ENCODE measurements at places on chromosomes 13 and 19.

- DNase-seq: no peak
Measured at GRCh38 chr19:17719730-17720400, 585 bp downstream of the MAP1S start.

DNA sequence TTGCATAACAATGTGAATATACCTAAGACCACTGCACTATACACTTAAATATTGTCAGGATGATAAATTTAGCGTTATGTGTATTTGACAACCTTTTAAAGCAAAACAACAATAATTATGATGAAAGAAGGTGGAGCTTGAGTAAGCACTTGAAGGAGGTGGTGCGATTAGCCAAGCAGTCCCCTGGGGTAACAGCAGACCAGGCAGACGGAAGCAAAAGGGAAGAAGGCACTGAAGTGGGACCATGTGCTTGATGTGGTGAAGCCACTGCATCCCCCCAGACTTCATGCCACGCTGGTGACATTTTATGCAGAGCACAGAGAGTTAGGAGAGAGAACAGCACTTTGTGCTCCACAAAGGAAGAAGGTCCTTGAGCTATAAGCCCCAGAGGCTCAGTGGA lies 58.3 kb upstream of the ZNF507 start:
- no peak for DNase-seq

GRCh38 chr13:48210178-48210577 lies 22.8 kb upstream of the ITM2B start:
- peak; percentile 28 for DNase-seq

GRCh38 chr19:51292971-51293370 lies 18.5 kb upstream of the IGLON5 start:
- no peak for DNase-seq

DNA sequence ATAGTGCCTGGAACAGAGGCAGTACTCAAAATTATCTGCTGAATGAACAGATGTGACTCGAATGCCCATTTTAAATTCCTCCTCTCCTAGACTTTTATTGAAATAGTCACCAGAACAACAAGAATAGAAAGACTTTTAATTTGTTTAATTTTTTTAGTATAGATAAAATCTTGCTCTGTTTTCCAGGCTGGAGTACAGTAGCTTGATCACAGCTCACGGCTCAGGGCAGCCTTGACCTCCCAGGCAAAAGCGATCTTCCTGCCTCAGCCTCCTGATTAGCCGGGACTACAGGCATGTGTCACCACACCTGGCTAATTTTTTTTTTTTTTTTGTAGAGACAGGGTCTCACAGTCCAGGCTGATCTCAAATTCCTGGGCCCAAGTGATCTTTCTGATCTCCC lies 120.9 kb upstream of the FREM2 start:
- DNase-seq: no peak

DNA sequence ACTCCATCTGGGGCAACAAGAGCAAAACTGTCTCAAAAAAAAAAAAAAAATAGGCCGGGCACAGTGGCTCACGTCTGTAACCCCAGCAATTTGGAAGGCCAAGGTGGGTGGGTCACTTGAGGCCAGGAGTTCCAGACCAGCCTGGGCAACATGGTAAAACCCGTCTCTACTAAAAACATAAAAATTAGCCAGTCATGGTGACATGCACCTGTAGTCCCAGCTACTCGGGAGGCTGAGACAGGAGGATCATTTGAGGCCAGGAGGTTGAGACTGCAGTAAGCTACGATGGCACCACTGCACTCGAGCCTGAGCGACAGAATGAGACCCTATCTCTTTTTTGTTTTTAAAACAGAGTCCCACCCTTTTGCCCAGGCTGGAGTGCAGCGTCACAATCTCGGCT lies 3.9 kb downstream of the IQCN start:
- no peak for DNase-seq

- DNase-seq: peak; percentile 19
Measured at GRCh38 chr13:73898276-73898675, 235.9 kb downstream of the KLF12 start.

DNA sequence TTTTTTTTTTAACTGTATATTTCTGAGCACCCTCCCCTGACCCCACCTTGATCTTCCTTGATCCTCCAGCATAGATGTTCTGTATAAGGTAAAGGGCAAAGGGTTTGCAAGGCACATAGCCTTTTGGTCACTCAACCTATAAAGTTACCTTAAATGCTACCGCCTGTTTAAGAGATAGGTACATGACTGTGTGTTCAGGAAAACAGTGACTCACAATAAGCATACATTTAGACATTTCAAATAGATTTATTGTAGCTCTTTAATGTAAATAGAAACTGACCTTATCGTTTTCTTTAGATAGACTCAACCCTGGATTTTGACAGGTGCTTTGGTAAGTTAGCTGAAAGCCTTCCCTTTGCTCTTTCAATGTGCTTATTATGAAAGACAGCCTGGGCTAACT lies 15.2 kb upstream of the SLC10A2 start:
- no peak for DNase-seq

DNA sequence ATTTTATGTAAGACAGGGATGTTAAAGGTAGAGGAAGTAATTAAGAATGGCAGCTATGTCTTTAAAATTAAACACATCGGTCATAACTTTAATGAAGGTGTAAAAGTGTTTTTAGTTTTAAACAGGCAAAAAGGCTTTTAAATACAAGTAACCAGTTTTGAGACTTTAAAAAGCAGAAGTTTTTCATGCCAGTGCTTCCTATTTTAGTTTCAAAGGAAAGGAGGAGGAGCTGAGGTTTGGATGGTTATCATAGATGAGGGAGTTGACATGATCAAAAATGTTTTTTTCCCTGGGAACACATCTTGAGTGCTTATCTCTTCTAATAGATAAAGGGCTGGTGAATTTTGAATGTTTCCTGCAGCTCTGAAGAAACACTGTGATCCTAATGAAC lies 42.9 kb downstream of the LRCH1 start:
- no peak for DNase-seq

GRCh38 chr19:31085125-31085524 lies 264.1 kb downstream of the TSHZ3 start:
- no peak for DNase-seq

DNA sequence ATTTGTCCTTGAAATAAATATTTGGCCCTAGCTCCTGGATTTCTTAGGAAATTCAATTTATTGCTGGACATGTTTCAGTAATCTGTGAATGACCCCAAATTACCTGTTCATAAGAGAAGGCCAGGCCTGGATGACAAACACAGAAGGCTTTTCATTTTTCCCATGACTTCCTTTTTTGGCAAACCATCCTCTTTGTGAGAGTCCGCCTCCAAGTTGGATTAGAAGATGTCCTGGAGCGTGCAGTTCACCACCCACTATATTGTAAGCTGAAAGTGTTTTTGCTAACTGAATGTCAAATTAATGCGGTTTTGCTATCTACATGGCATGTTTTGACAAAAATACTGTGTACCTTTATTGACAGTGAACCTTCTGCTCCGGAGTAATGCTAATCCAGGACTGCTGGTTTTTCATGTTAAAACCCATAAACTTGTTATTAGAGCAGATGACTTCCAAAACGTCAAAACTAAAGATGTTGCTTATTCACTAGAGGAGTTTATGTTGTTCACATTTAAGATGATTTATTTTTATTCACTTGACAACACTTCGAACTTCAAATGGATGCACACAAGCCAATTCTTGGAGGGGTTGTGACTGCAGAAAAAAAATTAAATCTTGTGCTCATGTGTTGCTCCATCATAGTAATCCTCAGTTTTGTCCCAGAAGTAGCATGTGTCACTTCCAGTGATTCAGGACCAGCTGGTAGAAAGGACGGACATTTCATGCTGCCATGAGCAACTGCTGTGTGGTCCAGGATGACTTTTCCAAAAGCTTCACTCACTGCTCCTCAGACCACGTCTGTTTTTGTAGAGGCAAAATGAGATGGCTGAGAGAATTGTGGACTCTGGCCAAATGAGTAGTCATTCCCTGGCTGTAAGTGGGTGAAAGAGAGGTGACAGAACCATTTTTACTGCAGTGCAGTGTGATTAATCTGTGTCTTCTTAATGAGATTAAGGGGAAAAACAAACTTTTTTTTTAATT lies 71.0 kb downstream of the ITGBL1 start:
- peak; percentile 92 for DNase-seq

DNA sequence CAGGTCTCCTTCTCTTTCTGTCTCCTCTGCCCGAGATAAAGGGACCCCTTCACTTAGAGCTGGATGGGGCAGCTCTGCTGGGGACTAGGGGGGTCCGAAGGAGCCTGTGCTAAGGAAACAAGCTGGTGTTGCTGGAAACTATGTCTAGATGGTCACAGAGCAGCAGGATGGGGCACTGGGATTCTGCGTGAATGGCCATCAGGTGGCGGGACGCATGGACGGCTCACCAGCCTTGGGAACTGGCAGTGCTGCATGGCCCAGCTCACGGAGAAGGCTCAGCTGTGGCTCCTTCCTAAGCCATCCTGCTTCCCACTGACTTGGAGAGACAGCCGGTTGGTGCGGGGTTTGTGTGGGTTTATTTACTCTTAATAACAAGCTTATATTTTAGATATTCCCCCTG lies 411.8 kb downstream of the ZNF536 start:
- no peak for DNase-seq

DNA sequence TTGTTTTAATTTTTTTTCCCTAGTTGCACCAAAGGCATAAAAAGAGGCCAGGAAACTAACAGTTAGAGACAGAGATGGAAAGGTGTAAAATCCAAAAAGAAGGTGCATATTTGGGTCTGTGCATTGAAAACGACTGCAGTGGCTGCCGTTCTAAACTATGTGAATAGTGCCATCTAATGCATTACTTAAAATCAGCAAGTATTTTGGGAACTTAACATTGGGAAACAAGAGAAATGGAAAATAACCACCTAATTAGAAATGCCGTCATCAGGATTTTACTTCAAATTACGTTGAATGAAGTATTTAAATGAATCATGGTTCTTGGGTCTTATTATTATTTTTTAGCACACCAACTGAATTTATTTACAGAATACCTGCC lies 189.5 kb upstream of the MIR17HG start:
- no peak for DNase-seq

DNA sequence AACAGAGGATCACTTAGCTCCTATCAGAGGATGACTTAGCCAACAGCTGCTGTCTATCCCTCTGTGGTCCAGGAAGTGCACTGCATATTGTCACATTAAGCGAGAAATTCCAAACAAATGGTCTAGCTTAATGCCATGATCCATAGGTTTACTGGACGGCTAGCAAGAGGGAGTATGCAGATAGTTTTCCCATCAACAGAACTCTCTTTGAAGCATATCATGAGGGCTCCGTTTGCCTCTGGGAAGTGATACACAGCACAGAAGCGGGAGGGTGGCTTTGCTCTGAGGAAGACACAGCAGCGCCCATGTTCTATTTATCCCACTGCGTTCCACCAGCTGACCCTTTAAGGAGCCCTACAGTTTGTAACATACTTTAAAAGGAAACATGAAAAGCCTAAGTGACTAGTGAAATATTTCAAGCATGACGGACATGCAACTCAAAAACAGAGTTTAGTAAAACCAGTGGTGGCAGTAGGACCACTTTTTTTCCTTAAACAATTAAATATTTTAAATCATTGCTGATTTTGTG lies 52.7 kb downstream of the COL4A1 start:
- peak; percentile 70 for DNase-seq

- DNase-seq: no peak
Measured at GRCh38 chr13:105406551-105406950, 1128.9 kb downstream of the EFNB2 start.

GRCh38 chr19:42280815-42281145 lies 11.7 kb downstream of the CIC start:
- DNase-seq: peak; percentile 80

GRCh38 chr13:43240278-43240677 lies 216.9 kb downstream of the DNAJC15 start:
- no peak for DNase-seq

DNA sequence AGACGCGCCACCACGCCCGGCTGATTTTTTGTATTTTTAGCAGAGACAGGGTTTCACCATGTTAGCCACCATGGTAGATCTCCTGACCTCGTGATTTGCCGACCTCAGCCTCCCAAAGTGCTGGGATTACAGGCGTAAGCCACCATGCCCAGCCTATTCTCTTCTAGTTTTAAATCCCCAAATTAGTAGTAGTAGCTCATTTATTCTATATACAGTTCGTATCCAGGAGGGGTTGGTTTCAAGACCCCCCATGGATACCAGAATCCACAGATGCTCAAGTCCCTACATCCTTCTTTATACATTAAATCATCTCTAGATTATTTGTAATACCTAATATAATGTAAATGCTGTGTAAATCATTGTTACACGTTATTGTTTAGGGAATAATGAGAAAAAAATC lies 2.0 kb downstream of the ZNF568 start:
- DNase-seq: no peak

DNA sequence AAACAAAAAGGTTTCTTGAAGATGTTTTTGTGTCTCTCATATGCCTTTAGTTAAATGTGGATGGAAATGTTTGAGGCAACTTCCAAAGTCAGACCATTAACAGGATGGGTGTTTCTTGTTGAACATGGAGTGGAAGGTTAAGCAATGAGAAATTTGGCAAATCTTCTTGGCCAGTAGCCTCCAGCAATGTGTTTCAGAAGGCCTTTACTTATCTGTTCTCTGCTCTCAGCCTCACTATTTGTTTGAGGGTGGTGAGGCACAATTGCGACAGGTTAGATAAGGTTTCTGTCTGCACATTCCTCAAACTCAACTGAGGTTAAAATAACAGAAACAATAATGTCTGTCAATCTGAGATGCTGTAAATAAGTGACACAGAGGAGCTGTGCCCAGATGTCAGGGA lies 1019.0 kb downstream of the DIAPH3 start:
- no peak for DNase-seq

DNA sequence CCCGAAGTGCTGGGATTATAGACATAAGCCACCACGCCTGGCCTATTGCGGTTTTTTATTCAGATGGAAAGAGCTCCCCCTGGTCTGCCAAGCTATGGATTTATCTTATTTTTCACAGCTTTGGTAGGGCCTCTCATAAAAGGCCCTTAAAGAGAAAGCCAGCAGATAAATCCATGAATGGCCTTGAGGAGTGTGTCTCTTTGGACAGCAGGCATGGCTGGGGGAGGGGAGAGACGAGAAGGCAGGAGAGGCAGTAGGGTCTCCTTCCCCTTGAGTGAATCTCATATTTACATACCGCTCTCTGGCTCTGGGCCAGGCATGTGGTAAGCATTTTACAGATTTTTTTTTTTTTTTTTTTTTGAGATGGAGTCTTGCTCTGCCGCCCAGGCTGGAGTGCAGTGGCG lies 25.2 kb downstream of the MARK4 start:
- peak; percentile 43 for DNase-seq

GRCh38 chr19:45523642-45524256 lies 16.5 kb downstream of the VASP start:
- peak; percentile 76 for DNase-seq

DNA sequence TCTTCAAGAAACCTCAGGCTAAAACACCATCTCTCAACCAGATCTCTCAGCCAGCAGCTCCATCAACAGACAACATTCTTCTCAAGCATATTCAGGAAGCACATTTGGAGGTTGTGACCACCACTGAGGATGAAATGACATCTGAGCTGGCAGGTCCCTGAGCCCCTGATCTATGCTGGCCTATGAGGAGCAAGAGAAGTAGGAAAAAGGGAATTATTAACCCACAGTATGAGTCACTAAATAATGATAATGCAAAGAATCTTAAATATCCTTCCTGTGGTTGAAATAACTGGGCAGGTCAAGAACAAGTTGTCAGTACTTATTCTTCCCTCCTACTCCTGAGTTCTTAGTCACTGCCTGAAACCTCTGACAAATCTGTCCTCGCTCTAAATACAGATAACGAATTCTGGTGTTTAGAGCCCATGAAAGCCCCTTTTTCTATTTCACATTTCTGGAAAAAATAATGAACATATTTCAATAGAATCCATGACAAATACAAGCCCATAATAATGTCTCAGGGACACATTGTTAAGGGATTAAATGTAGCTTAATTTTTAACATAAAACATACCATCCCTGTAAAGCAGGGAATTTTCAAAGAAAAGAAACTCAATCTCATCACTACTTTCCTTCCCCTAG lies 225.8 kb upstream of the IRS2 start:
- peak; percentile 99 for DNase-seq

Data from fibroblast of skin of back (primary cell).